GM12878 (cell line): ENCODE measurements at places on chromosomes 4 and X. TPM values are rescaled to one million over a fixed set of nuclear protein-coding genes. Genes with fewer than 3 reads are reported as not detected.

USP17L13 gene
- total RNA-seq = not detected in 2 replicates

MAB21L2 gene
- not detected in 2 replicates for total RNA-seq

CENPU gene
- 38.6 and 43.9 TPM in 2 replicates for total RNA-seq

FHDC1 gene
- total RNA-seq = 0.05 and 0.08 TPM in 2 replicates

AKAP14 gene
- not detected in 2 replicates for total RNA-seq
